ENCODE measurements at places on chromosomes 1 and 21.

- DNase-seq, result no peak
Measured at GRCh38 chr1:242754125-242754524, 229.6 kb upstream of the PLD5 start.

DNA sequence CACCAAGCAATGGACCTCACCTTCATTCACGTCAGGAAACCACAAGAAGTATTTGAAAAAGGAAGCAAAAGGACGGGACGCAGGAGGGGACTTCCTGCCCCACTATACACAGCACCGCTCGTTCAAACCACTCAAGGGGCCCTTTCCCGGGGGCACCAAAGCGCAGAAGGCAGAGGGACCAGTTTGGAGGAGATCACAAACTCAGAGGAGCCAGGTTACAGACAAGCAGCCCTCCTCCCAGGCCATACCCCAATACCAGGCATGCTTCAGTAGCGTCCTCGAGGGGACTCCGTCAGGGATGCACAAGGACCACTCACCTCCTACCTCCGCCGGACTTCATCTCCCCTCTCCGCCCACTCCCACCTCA is 685 bp downstream of the CRTC2 start:
- DNase-seq, result no peak

- DNase-seq, result no peak
Measured at GRCh38 chr1:26540351-26540750, 10.8 kb downstream of the RPS6KA1 start.

DNA sequence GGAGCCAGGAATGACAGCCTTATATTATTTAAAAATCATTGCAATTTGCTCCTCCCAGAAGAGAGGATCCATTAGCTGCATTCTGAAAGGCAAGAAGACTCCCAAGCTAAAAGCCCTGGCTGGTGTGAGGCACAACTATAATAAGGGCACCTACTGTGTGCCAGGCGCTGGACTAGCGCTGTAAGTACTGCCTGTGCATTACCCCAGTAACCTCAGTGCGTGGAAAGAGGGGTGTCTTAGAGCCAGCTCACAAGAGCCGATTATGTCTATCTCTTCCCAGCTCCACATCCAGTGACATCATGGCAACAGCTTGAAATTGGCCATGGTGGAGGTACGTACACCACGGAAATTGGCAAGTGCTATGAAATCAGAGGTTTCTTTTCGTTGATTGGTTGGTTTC is 141.7 kb upstream of the IRF2BP2 start:
- no peak for DNase-seq

DNA sequence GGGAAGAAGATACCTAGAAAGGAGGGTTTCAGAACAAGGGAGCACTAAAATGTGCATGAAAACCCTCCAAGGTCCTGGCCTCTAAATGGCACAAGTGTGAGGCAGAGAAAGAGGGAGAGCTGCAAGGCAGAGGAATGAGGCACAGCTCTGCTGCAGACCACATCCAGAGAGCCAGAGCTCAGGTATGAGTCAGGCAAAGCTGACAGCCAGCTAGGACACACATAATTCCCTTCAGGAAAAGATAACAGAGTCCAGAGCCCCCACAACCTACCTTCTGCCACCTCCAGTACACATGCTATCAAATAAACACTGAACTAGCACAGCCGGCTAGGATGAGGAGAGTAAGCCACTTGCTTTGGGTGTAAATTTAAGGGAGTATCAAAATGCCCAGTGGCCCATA is 62.2 kb downstream of the HSF2BP start:
- no peak for DNase-seq

- DNase-seq, result no peak
Measured at GRCh38 chr1:114627107-114627506, 42.7 kb downstream of the DENND2C start.

GRCh38 chr1:3237570-3237969 is 168.6 kb downstream of the PRDM16 start:
- no peak for DNase-seq

DNA sequence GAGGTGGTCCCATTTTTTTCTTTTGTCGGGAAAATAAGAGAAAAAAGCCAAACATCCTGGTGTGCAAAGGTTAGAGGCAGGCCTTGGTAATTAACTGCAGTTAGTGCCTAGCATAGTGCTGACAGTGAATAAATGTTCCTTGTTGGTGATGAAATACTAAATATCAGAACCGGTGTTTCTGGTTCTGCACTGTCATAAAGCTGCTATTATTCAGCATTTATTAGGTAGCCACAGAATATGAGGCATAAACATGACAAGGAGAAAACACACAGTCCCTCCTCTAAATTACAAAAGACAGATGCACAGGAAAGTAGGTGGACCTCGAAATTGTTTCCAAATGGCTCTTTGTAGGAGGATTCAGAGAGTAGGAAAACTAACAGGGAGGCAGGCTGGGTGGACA is 122.0 kb upstream of the ADGRL2 start:
- DNase-seq, result no peak

DNA sequence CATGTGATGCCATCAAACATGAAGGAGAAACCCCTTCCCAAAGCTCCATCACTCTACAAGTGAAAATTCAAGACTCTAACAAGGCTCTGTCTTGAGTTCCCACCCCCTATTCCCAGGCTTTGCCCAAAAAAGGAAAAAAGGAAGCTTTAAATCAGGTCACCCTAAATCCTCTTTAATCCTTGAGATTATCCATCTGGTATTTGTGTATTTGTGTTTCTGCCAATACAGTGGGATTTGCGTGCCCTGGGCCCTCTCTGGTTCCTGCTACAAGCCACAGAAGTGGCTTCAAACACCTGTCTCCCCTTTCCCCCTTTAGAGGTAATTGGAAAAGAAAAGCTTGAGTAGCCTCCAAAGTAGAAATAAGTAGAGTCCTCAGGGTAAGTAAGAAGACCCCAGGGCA is 120.4 kb downstream of the EDEM3 start:
- DNase-seq, result no peak

- no peak for DNase-seq
Measured at GRCh38 chr1:39850606-39851216, 32.6 kb downstream of the TRIT1 start.

GRCh38 chr1:228157729-228158126 is 7.9 kb upstream of the IBA57 start:
- no peak for DNase-seq

GRCh38 chr1:160963521-160963920 is 8.9 kb upstream of the ITLN2 start:
- no peak for DNase-seq

DNA sequence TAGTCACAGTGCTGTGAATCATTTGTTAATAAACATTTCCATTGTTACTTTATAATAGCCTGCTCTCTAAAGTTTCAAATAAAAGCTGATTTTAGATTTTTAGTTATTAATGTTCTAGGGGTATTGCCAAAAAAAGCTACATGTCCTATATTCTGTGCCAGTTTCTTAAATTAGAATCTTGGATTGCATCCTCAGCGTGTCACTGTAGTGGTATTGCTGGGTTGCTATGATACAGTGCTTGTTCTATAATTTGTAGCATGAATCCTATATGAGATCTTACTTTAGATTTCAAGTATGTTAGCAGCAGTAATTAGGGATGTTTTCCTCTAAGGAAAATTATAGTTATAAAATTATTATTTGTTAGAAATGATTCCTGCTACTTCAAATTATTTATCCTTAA is 16.4 kb downstream of the PPP2R5A start:
- no peak for DNase-seq

DNA sequence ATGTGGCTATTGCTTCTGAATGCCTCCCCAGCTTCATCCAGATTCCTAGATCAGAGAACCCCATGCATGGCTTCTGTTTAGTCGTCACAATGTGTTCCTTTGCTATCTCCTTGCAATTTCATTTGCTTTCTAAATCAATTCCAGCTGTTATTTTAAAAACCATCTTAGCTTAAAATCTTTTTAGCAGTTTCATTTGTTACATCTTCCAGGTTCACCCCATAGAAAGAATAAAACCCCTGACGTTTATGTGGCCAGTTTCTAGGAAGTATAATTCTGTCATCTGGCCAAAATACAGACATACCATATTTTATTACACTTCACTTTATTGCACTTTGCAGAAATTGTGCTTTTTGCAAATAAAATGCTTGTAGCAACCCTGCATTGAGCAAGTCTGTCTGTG is 278.4 kb downstream of the PTPRC start:
- no peak for DNase-seq

- DNase-seq, result no peak
Measured at GRCh38 chr1:18633422-18634155, 2.9 kb downstream of the PAX7 start.

- no peak for DNase-seq
Measured at GRCh38 chr21:37871121-37871862, 45.0 kb downstream of the KCNJ6 start.

DNA sequence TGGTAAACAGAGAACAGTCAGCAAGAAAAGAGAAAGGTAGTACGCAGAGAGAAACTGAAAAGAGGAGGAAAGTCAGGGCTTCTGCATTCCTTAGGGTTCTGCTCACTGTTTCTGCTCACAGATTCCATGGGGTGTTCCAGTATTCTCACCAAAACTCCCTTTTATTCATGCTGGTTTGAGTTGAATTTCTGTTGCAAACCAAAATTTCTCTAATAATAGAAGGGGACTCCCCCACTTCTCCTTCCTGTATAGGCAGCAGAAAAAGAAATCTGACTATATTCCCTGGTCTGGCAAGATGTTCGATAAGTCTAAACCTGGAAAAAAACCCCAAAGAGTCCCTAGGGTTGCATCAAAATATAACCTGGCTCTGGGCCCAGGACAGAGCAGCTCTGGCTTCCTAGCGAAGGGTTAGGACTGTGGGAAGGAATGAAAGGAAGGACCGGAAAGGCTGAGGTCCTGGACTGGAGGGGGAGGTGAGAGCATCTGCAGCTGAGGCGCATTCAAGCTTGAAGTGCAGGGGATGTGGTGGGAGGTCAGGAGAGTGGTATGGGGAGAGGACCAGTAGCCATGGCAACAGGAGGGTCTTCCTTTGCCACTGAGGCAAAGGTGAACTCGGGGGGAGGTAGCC is 18.8 kb upstream of the RGS16 start:
- DNase-seq, result no peak

DNA sequence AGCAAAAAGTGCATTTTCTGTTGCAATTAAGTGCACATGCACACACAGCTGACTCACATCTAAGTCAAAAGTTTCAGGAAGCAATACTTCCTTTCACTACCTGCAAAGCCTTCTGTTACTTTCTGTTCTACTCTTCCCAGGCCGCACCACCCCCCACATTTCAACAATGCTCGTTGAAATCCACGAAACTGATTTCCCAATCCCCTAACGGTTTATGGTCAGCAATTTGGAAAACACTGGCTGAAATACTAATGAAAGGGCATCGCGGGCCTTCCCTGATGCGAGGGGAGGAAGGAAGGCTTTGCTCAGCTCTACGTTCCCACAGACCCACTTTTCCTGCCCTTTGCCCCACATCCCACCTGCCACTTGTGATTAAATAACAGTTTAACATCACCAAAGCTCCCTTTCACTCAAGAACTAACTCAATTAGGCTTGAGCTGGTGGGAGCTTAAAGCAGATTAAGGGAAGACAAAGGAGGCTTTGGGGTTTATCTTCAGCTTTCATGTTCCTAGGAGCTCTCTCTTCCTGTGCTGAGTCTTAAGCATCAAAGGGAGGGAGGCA is 243.2 kb upstream of the RAB4A start:
- DNase-seq, result no peak

- no peak for DNase-seq
Measured at GRCh38 chr1:54125386-54126070, 27.3 kb downstream of the CDCP2 start.

GRCh38 chr1:8011016-8011415 is 15.1 kb downstream of the ERRFI1 start:
- no peak for DNase-seq

DNA sequence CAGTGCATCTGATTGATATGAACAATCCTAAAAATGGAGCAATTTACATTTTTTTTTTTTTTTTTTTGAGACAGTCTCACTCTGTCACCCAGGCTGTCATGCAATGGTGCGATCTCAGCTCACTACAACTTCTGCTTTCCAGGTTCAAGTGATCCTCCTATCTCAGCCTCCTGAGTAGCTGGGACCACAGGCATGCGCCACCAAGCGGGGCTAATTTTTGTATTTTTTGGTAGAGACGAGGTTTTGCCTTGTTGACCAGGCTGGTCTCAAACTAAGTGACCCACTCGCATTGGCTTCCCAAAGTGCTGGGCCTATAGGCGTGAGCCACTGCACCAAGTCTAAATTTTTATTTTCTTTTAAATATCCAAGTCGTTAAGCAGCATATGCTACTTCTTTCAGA is 109.0 kb downstream of the FAF1 start:
- DNase-seq, result no peak

DNA sequence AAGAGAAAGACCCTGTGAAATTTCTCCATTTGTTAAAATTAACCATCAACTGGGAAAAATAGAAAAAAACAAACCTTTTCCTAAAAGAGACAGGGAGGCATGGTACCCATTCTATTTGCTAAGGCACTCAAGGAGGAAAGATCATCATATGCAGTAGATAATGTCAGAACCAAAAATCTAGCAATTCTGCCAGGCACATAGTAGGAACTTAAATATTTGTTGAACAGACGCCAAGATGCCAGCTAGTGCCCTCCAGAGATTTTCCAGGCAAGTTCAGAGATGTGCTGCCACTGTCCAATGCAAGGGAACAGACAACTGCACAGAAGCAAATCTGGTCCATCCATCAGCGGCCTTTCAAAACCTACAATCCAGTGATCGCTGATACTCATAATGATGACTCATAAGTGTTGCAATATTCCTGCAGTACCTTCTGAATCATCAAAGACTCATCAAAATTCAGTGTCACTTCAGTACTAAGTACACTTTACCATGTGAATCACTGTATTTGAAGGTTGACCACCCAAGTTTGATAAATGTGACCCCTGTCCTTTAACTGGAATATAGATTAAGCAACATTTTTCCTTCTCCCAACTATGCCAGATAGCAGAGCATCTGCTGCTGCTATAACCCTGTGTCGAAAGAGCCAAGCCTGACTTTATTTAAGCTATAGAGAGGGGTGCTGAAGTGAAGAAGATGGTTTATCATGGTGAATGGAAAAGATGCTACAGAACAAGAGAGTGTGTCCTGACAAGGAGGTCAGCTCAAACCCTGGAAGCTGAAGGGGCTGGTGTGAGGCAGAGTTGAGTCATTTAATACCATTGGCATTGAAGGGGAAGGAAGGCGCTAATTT is 99.1 kb downstream of the MT1HL1 start:
- DNase-seq, result no peak

DNA sequence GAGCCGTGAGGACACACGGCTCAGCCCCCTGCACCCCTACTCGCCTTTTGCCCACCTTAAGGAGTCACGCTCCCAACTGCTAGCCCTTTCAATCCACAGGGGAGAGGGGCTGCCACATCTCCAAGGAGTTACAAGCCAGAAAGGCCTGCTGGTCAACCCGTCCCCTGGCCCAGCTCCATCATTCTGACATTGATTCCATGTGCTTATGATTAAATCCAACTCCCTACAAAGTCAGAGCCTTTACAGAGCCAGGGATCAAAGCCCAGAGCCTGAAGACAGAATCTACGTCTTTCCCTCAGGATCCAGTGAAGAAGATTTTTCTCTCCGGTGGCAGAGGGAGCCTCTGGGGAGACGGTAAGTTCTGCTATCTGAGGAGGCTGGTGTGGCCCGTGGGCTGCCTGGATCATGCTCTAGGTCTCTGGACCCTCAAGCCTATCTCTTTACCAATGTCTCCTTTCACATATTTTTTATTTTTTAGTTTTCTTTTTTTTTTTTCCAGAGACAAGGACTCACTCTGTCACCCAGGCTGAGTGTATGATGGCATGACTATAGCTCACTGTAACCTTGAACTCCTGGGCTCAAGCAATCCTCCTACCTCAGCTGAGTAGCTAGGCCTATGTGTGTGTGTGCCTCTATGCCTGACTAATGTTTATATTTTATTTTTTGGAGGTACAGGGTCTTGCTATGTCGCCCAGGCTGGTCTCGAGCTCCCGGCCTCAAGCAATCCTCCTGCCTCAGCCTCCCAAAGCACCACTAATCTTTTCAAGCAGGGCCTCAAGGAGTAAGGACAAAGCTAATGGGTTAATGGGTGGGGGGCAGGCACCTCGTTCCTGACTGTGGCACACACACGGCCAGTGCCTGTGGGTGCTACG is 61.3 kb downstream of the SLC66A1 start:
- no peak for DNase-seq
